ENCODE measurements at places on chromosomes 16 and 17.

DNA sequence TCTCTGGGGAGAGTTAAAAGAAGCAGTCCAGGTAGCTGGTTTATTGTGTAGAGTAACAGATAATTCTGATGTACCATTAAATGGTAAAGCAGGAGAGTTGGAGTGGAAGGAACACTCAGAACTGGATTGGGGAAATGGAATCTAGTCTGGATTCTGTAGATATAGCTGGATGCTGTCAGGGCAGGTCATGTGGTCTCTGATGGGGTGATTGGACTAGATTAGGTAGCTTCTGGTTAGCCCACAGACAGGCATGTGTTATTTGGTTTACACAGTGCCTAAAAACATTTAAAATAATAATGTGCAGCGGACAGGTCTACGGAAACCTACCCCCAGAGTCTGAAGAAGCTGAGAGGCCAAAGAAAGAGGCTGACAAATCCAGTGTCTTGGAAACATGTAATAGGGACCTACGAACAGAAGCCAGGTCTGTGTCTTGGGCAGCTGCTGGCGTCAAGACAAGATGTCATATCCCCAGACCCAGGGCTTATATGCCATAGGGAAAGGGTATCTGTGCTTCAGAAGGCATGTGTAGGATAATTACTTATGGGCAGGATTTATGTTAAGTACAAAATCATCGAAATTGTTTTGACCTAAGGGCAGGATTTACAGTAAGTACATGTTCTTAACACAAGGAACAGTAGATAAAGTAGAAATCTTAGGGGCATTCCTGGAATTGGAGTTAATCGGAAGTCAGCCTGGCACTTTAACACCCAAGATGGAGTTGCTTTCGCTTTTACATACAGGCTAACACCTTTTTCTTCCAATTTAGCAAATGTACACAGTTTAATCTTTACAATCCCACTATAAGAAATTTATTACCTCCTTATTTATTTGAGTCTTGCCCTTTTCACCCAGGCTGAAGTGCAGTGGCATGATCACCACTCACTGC is 12.4 kb downstream of the LUC7L3 start:
- DNase-seq, result no peak

- DNase-seq, result no peak
Observed at GRCh38 chr17:48283411-48283810, 146.6 kb downstream of the SKAP1 start.

GRCh38 chr16:28891964-28892890 is 13.9 kb downstream of the ATP2A1 start:
- no peak for DNase-seq

DNA sequence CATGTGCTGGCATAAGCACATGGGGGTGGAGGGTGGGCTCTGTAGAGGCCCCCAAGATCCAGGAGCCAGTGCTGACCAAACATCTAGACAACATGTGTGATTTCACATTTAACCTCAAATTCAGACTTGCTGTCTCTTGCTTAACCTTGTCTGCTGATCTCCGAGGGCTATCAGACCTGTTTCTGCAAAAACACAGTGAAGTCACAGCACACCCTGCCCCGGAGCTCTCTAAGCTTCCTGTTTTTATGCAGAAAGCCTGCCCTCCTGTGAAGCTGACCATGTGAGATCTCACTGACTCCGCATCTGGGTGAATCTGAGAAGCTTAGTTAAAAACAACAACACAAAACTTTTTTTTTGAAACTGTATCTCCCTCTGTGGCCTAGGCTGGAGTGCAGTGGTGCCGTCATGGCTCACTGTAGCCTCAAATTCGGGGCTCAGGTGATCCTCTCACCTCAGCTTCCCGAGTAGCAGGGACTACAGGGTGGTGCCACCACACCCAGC is 6.6 kb upstream of the DPEP2 start:
- no peak for DNase-seq

Measured in HT-29 (cell line).